ENCODE measurements at places on chromosomes 11 and 22. TPM values are rescaled to one million over a fixed set of nuclear protein-coding genes. Genes with fewer than 3 reads are reported as not detected.

Gene NCF4
- 5.1 TPM for total RNA-seq

Gene OSM
- total RNA-seq, result 20.7 TPM

Gene AMOTL1
- total RNA-seq, result 0.78 TPM

Gene YPEL1
- 2.4 TPM for total RNA-seq

Gene PNPLA3
- 0.16 TPM for total RNA-seq

Gene RIC8A
- total RNA-seq, result 137 TPM

Gene GAL3ST3
- total RNA-seq, result not detected

Gene SCGB2A2
- not detected for total RNA-seq

Gene SMTNL1
- not detected for total RNA-seq
